ENCODE measurements at places on chromosomes 13 and 19.

GRCh38 chr13:30918662-30919405 is 12.8 kb downstream of the MEDAG start:
- no peak for DNase-seq

DNA sequence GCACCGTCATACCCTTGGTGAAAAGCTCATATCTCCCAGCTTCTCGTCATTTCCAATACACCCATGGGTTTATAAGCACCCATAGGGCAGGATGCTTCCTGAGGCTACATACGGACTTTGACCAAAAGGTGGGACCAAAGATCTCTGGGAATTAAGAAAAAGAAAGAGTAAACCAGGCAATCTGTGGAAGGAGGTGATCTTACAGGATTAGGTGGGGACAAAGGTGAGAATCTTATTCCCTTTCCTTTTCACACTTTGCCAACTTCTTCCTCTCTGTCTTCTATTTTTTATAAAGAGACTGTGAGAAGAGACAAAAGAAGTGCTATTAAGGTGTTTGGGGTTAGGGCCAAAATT is 172.0 kb downstream of the DLEU7 start:
- no peak for DNase-seq

- no peak for DNase-seq
These were observed 28.1 kb downstream of the KEAP1 start for GRCh38 chr19:10474962-10475451.

DNA sequence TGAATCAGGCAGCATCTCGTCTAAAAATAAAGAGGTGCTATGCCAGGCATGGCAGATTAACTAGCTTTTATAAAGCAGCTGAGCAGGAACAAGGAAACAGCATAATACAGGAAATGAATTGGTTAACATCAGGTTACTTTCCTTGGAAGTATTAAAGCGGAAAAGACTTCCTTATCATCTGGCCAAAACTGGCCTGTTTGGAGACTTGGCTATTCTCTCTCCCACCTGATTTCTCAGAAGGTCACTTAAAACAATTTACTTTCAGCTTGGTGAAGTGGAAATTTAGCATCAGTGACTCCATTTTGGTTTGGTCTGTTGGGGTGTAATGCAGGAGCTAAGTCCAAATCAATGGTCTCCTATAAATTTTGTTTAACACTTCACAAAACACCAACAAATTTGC is 191.6 kb downstream of the NUFIP1 start:
- DNase-seq, result no peak

DNA sequence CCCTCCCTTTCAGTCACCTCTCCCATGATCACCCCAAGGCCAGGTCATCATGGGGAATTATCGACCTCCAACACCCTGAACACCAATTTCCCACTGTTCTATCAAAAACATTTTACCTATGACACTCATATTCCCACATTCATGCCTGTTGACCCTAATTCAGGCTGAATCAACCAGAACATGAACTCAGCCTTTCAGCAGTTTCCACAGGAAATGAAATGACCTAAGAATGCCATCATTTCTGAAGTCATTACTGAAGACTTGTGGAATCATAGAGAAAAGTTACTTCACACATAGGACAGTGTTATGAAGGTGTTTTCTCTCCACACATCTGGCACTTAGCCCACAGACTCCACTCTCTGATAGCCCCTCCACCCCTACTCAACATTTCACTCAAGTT is 29.9 kb upstream of the FAM124A start:
- no peak for DNase-seq

DNA sequence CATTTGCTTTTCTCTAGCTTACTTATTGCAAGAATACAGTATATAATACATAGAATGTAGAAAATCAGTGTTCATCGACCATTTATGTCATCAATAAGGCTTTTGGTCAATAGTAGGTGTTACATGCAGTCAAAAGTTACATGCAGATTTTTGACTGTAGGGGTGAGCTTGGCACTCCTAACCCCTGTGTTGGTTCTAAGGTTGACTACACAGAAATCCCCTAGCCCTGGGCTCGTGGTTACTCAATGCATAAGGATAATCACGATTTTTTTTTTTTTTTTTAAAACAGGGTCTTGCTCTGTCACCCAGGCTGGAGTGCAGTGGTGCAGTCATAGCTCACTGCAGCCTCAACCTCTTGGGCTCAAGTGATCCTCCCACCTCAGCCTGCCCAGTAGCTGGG is 4.0 kb upstream of the NWD1 start:
- no peak for DNase-seq

- DNase-seq, result no peak
These were observed 2.5 kb downstream of the PCDH8 start for GRCh38 chr13:52845766-52846566.

- DNase-seq, result no peak
These were observed 342.6 kb downstream of the ITGBL1 start for GRCh38 chr13:101795025-101795424.

DNA sequence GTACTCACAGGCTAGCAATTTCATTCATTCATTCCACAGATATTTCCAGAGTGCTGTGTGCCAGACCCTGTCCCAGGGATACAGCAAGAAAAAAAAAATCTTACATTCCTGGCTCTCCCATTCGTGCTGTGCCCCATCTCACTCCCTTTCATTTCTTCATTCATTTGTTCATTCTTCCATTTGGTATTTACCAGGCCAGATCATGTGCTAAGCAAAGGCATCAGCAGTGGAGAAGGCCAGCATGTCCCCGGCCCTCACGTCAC is 2.3 kb downstream of the MAP3K10 start:
- no peak for DNase-seq

DNA sequence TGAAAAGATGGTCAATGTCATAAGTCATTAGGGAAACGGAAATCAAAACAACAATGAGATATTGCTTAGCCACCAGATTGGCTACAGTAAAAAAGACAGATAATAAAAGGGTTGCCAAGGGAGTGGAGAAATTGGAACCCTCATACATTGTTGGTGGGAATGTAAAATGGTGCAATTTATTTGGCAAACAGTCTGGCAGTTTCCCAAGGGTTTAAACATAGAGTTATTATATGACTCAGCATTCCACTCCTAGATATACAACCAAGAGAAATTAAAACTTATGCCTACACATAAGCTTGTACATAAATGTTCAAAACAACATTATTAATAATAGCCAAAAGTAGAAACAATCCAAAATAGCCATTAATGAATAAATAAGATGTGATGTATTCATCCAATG is 9.9 kb upstream of the ZNF227 start:
- no peak for DNase-seq

DNA sequence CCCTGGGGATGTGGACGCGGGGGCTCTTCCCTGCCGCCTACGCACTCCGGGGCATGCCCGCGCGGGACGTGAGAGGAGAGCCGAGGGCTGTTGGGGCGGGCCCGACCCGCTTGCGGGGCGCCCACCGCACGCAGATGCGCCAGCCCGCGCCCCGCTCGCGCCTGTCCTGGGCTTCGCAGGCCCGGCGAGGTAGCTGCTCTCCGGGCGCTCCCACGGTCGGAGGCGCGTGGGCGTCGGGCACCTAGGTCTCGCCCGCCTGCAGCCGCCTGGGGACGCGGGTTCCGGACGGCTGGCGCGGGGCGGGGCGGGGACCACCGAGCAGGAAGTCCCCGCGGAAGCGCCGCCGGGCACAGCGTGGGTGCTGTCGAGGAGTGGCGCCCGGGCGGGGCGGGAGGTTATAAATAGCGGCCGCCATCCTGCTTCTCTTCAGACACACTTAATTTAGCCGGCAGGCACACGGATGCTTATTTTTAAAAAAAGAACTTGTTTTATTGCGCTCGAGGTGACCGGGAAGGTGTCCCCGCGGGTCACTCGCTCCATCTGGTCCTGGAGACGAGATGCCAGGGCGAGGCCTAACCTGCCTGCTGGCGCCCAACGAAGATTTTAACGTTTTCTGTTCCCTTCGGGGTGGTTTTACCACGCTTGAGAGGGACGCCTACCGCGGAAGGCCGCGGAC is 561 bp upstream of the GJA3 start:
- DNase-seq, result no peak

DNA sequence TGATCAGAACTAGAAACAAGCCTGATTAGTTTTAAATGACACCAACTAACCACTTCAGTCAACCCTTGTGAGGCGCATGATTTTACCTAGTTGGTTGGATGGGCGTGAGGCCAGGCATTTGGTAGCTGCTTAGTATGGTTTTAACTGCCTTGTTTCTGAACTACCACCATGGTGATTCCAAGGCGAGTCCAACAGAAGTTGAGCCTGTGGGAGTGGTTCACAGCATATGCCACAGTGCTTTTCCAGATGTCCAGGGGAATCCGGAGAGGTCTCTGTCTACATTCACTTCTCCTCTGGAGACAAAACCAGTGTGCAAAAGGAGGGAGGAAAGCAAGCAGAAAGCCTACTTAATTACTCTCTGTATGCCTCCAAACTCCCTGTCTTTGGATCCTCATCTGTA is 524.1 kb downstream of the GPC6 start:
- DNase-seq, result no peak

GRCh38 chr19:4066682-4067395 is at the start of gene ZBTB7A:
Gene ZBTB7A, minus strand, starts transcription at chr19:4066899. Its CDS starts 11,667 bp downstream, at chr19:4055232.
- DNase-seq, result no peak

DNA sequence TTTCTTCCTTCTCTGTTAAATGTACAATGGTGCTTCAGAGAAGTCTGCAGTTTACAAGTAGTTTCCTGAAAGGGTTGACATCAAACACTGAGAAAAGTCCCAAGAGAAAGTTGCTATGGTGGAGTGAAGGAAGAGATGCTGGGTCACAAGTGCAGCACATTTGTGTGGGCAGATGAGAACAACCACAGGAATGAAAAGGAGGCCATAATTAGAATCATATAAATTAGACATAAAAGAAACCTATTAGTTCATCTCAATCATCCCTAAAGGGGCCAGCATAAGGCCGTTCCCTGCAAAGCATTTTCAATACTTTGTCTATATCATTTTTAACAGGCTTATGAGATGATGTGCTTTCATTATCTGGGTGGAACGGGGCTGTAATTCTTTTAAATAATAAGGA is 359.2 kb downstream of the IRS2 start:
- no peak for DNase-seq

GRCh38 chr13:51549050-51549449 is 35.2 kb upstream of the WDFY2 start:
- DNase-seq, result no peak

DNA sequence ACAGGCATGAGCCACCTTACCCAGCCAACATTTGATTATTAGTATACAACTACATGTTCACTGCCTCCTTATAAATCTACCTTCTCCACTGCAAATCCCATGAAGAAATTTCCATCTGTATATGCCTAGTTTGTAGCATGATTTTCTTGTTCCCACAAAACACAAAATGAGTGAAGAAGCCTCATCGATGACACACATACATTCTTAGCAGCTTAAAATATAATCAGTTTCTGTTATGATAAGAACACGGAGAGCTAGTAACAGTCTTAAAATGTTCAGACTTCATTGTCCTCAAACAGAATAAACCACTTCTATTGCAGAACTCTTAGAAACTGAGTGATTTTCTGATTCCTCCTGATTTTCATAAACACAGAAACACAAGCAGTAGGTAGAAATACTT is 740.5 kb downstream of the PCDH9 start:
- no peak for DNase-seq

DNA sequence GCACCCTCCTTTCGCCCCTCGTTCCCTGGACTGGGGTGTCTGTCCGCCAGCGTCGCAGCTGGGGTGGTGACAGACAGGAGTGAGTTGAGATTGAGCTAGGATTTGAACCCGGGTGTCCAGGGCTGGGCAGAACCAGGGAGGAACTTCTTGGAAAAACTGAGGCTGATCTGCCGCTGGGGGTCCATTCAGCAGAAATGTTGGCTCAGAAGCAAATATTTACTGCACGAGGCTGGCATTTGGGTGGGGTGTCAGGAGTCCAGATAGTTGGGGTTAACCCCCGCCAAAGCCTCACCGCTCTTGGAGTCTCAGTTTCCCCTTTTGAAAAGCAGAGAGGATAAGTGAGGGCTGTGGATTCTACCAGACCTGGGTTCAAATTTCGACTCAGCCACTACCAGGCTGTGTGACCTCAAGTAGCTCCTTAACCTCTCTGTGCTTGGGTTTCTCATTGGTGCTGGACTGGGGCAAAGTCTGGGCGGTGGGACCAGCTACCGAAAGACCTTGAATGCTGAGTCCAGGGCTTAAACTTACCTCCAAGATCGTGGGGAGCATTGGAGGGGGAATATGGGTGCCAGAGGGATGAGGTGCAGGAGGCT is 20.9 kb downstream of the MAST3 start:
- DNase-seq, result no peak

DNA sequence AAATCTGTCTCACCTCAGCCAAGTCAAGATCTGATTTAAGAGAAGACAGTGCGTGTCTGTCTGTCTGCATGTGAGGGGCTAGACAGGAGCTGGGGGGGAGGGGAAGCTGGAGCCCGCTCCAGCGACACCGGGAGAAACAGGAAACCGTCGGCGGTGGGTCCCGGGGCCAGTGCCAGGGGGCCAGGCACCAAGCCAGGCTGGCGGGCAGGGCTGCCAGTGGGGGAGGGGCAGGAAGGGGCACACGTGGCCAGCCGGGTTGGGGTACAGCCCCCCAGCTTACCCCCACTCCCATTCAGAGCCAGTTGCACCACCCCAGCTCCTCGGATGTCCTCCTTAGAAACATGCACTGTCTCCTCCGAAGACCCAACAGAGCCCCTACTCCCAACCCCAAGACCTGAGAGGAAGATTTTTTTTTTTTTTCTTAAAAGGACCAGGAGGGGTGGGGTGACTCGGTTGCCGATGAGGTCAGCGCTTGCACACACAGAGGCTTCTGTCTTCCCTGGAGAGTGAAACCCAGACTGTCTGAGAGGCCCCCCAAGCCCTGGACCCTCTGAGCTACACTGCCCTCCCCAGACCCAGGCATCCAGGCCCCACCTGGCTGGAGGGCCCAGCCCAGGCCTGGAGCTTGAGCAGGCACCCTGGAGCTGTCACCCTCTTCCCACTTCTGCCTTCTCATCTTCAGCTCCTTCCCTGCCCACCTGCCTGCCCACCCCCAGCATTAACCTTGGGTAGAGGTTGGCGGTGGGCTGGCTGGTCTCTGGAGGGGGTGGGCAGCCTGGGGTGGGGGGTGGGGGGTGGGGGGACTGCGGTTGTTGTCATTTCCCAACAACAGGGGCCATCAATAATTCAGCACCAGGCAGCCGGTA is 4.0 kb downstream of the ERF start:
- no peak for DNase-seq

- DNase-seq, result no peak
These were observed 103.9 kb downstream of the DNAJC15 start for GRCh38 chr13:43127103-43127798.

- no peak for DNase-seq
These were observed 6.2 kb downstream of the ZC3H4 start for GRCh38 chr19:47107202-47107952.

Data from SHP77 treated with DMSO at 0.1 percent for 48 hours (cell line).